ENCODE measurements at places on chromosomes 7 and 10. TPM values are rescaled to one million over a fixed set of nuclear protein-coding genes. Genes with fewer than 3 reads are reported as not detected.

DNA sequence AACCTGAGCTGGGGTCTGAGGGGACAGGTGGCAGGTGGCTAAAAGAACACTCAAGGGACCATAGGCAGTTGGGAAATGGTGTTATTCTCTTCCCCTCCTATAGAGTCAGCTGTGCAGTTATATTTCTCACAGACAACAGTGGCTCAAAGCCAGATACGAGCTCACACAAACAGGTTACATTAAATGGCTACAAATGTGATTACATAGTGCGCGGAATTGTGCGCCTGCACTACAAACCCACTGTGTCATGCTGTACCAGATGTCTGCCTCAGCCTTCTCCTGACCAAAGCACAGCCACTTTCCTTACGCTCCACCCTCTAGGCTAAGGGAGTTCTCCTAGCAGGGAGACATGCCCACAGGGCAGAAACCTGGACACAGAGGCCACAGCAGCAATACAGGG is 387.2 kb downstream of the CNTNAP2 start:
- no peak for DNase-seq

- no peak for DNase-seq
Observed at GRCh38 chr10:23820792-23821191, 381.9 kb downstream of the OTUD1 start.

DNA sequence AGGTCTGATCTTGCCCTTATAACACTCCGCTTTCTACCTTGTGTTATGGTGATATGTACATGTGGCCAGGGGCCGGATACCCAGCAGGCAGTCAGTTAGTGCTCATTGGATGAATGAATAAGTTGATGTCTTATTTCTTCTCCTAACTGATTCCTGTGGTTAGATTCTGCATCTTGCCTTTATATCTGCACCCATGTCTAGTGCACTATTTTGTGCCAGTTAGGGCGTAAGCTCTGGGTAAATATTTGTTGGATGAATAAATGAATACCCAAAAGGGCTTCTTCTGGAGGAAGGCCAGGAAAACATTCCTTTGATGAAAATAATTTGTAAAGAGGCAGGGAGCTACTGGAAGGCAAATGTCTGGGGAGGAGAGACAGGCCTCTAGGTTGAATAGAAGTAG is 148.2 kb downstream of the CHN2 start:
- DNase-seq: no peak

DNA sequence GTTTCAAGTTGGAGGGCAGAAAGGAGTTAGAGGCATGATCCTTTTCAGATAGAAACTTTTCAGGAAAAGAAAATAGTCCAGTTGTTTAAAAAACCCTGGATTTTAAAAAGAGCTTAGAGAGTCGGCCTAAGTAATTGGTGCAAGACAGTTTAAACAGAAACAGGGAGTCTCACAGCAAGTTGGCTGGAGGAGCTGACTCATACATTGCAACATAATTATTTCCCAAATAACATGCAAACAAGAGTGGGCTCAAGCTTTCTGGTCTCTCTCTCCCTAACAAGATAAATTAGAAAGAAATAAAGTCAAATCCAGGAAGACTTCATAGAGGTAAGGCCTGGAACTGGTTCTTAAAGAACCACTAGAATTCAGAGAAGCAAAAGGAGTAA is 100.3 kb upstream of the AGBL3 start:
- no peak for DNase-seq

- DNase-seq: no peak
Observed at GRCh38 chr10:86862373-86862772, 95.0 kb downstream of the MMRN2 start.

DNA sequence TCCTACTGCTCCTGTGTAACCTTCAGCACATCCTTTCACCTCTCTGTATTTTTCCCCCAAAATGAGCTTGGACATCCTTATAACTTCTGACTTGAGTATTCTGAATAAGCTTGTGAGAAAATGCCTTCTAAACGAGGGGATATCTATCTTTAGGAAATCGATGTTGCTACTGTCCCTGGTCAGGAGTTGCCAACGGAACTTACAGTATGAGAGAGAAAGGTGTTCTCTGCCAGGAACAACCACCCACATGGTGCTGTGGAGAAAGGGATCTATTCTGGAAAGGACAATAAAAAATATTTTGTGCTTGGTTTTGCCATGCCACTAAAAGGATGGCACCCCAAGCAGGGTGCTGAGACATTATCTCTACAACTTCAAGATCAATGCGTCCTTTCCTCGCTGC is 186.6 kb upstream of the AOAH start:
- DNase-seq: no peak

GRCh38 chr10:36448760-36449691 is 676.4 kb upstream of the ANKRD30A start:
- no peak for DNase-seq

DNA sequence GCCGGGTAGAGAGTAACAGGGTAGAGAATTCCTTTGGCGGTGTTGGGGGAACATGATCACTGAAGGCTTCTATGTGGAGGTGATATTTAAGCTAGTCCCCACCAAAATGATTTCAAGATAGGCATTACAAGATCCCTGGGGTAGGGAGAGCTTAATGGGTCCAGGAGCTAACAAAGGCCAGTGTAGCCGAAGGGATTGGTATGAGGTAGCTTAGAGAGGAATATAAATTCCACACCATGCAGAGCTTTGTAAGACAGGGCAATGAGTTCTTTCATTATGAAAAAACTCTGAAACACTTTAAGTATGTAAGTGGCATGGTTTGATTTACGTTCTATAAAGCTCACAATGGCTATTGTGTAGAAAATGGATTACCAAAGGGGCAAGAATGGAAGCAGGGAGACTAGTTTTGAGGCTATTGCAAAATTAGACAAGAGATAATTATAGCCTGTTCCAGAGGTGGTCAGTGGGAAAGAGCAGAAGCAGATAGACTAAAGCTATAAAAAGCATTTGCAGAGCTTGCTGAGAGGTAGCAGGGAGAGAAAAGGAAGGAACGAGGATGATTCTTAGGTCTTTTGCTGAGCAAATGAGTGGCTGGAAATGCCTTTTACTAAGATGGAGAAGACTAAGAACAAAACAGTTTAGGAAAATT is 119.7 kb upstream of the SLC25A13 start:
- no peak for DNase-seq

Gene GPR15LG
- total RNA-seq: not detected

DNA sequence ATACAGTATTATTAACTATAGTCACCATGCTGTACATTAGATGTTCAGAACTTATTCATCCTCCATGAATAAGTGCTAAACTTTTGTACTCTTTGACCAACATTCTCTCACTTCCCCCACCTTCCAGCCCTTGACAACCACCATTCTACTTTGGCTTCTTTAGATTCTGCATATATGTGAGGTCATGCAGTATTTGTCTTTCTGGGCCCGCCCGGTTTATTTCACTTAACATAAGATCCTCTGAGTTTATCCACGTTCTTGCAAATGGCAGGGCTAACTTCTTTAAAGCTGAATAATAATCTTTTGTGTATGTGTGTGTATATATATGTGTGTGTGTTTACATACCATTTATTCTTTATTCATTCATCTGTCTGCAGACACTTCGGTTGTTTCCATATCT is 336.8 kb downstream of the BBS9 start:
- no peak for DNase-seq

DNA sequence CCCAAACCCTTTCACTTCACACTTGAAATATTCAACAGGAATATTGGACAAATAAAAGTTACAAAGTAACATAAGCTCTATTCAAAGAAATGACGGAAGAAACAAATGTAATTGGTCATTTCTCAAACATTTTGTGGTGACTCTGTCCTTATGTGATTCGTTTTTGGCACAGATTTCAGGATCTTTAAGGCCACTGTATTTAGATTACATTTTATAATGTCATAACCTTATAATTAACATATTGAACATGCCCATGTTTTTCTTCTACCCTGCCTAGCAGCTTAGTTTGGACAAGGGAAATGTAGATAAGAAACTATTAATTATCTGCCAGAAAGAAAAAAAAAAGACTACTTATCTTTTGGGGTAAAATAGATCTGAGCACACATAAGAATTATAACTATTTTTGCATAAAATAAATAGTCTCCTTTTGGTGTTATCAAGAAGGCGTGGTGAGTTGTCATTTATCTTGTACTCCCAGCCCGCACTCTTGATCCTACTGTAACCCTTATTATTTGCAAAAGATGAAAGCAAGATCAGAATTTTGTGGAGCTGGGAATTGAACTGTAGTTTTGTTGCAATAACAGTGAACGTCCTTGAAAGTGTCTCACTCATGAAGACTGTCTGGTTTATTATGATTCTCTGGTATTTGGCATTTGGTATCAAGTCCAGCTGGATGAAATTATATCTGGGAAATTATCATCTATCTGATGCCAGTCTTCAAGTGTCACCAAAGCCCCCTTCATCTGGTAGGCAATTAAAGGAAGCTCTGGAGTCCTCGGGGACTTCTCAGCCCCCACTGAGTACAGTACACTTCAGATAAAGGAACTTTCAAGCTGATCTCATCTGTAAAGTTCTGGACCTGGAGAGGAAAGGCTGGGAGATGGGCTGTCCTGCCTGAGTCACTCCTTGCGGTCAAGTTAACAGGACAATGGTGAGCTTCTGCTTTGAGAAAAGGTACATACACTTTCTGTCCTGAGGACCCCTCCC is 175.7 kb upstream of the INHBA start:
- no peak for DNase-seq

All from pancreas (tissue), 10 donors.